Caco-2 (cell line): ENCODE measurements at places on chromosomes 7 and 10. TPM values are rescaled to one million over a fixed set of nuclear protein-coding genes. Genes with fewer than 3 reads are reported as not detected.

DNA sequence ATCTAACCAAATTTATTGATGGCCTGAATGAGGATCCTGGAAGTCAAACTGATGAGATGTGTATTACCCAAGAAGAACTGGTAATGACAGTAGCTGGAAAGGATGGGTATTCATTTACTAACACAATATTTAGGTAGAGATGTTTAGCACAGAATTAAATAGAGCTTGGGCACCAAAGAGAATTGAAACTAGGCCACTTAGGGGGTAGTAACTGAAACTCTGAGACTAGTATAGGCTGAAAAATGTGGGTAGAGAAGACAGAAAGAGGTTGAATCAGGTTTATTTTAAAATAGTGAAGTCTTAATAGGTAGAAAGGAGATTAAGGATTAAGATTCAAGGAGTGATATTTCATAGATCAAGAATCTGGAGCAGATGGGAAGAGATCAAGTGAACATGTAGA lies 155.8 kb downstream of the MLLT10 start:
- DNase-seq, result no peak

DNA sequence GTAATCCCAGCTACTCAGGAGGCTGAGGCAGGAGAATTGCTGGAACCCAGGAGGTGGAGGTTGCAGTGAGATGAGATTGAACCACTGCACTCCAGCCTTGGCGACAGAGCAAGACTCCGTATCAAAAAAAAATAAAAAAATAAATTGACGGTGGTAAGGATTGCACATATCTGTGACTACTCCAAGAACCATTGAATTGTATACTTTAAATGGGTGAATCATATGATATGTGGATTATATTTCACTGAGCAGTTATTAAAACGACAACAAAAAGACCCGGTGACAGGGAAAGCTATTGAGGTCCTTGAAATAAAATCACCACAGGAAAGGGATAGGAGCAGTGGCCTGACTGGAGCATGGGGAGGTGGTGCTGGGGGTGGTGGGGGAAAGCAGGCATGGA lies 31.2 kb upstream of the COMTD1 start:
- no peak for DNase-seq

GRCh38 chr10:48948470-48949037 lies 8.9 kb upstream of the LRRC18 start:
- DNase-seq, result no peak

DNA sequence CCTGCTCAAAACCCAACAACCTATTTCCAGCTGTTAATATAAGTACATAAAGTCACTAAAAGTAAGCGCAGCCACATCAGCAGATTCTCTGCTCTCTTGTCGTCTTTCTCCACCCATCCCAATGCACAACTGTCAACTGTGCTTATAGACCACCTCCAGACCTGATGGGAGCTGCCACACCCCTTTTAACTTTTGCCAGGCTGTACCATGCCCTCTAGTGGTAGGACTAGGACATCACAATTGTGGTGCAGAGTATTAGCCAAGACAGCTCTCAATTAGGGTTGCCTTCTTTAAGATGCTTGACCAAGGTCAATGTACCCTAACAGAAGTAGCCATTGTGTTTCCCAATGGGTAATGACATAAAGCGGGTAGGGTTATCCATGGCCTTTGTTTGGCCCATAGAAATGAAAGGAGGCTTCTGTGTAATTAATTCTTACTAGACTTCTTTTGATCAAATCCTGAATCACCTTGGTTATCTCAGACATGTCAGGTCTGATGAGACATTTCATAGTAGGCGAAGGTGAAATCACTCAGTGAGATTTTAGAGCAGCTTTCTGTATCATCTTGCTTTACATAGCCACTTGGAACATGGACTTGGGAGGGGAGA lies 68.1 kb downstream of the SCRN1 start:
- DNase-seq, result peak; percentile 75

GRCh38 chr10:69639291-69640195 lies 9.5 kb downstream of the FAM241B start:
- DNase-seq, result peak; percentile 85

FANK1 gene
- 0.49 and 0.73 TPM in 2 replicates for total RNA-seq

TUBAL3 gene
- total RNA-seq, result 0.39 TPM in 1 of 2 replicates, not detected in the other

SLC13A1 gene
- not detected in 2 replicates for total RNA-seq
